GM06990 (cell line): ENCODE measurements at places on chromosomes 4 and X.
A peak's percentile ranks its signal among the peaks of the same experiment; 100 is the strongest.

DNA sequence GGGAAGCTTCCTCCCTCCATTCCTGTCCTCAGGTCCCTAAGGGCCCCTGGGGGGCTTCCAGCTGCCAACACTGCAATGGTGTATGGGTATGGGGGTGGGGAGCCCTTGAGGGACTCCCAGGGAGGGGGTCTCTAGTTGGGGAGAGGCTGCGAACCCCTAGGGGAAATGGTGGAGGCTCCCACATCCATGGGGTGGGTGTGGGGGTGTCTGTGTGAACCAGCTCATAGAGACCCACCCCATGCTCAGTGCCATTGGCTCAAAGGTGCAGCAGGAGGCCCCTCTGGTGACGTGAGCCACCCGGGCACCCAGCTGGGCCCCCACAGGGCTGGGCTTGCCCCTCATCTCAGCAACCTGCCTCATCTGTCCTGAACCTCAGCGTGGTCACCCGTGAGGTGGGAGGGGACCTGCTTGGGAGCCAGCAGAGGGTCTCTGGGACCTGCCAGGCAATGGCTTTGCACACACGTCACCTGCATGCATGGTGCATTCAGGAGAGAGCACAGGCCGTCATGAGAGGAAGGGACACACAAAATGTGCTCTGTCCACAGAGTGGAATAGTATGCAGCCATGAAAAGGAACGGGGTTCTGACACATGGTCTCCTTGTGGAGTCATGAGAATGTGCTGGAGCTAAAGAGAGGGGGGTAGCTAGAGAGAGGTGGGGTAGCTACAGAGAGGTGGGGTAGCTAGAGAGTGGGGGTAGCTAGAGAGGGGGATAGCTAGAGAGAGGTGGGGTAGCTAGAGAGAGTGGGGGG is 22.7 kb upstream of the PLCXD1 start:
- DNase-seq: no peak

- no peak for DNase-seq
These were observed 9.8 kb upstream of the ACOT9 start for GRCh38 chrX:23752740-23753415.

GRCh38 chr4:504076-504475 is 5.1 kb downstream of the PIGG start:
- no peak for DNase-seq

DNA sequence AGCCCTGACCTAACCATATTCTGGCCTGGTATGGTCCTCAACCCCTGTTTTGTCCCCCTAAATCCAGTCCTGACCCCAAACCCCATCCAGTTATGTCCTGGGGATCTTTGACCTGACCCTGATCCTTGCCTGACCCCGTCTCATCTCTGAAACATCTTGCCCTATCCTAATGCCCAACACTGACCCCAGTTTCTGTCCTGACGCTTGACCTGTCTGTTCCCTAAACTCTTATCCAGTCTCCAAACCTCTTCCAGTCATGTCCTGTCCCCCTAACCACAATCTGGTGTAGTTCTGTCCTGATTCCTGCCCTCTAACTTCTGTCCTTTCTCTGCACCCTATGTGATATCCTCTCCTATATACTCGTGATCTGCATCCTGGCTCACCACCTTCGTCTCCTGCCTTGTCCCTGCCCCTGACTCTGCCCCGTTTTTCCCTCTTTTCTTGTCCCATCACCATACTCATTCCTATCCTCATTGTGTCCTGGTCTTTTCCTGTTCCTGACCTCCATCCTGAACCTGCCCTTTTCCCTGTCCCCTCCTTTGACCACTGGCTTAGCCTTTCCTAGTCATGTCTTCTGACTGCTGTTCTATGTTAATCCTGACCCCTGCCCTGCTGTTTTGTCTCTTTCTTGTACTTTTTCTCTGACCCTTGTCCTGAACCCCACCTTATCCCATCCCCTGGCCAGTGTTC is 4.6 kb upstream of the CCDC120 start:
- DNase-seq: no peak

DNA sequence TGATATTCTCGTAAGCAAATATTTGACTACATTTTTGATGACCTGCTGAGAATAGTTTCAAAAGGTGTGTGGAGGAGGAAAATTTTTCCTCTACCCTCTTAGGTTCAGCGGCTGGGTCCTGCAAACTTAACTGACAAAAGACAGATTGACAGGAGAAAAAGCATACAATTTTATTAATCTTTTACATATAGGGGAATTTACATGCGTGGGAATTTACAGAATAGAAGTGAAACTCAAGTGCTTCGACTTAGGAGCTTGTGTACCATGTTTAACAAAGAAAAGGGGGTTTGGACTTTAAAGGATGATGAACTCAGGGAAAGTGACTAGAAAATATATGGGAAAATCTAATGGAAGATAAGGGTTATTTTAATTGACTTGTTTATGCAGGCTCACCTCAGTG is 2.5 kb downstream of the HERC6 start:
- DNase-seq: no peak

DNA sequence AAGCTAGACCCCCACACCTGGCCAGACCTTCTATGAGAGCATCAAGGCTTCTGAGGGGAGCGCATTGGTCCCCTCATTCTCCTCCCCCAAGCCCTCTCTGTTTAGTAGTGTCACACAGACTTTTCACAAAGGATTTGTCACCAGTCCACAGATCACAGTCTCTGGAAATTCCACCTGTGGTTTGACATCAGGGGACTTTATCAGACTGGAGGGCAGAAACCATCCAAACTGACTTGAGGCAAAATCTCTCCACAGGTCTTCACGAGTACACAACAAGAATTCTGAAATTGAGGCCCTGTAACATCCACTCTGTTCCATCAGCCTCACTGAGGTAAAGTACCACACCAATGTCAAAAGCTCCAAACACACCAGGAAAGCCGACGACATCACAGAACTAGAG is 112.5 kb downstream of the SH3KBP1 start:
- DNase-seq: no peak

DNA sequence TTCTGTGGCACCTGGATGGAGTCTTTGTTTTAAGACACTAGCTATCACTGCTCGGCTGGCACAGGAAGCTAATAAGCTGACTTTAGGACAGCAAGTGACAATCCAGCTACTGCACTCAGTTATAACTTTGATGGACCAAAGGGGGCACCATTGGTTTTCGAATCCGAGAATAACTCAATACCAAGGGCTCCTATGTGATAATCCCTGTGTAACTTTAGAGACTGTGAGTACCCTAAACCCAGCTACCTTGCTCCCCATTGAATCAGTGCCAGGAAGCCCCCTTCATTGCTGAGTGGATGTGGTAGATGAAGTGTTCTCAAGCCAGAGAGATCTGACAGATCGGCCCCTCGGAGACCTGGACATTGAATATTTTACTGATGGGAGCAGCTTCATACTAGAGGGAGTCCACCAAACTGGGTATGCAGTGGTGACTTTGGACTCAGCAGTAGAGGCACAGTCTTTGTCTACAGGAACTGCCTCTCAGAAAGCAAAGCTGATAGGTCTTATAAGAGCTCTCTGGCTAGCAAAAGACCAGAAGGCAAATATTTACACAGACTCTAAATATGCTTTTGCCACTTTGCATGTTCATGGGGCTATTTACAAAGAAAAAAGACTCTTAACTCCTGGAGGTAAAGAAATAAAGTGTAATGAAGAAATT is 35.5 kb upstream of the UGT2B7 start:
- no peak for DNase-seq

DNA sequence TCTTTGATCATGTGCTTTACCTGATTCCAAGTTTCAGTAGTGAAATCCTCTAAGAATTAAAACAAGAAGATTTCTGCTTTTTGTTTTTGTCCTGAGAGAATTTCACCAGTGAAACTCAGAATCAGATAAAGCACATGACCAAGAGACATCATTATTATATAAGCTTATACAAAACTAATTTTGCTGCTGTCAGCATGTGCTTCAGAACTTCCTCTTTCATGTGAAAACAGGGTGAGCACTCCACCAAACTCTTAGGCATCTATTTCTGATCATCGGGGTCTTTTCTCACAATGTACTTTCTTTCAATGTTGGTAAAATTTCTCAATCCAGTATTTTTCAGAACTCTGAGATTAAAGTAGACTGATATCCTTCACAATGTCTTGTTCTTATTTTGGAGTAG is 152.1 kb downstream of the SLC39A8 start:
- DNase-seq: no peak

- DNase-seq: no peak
These were observed 60.7 kb downstream of the HPGD start for GRCh38 chr4:174461466-174462106.

- DNase-seq: no peak
These were observed 317.5 kb upstream of the RASGEF1B start for GRCh38 chr4:81789158-81789557.

GRCh38 chrX:37644381-37645305 is 40.9 kb upstream of the XK start:
- no peak for DNase-seq

- no peak for DNase-seq
These were observed 96.9 kb downstream of the TMEM47 start for GRCh38 chrX:34560180-34560579.

- no peak for DNase-seq
These were observed 421 bp upstream of the PLAC1 start for GRCh38 chrX:134658760-134659023.

GRCh38 chr4:48375651-48376304 is 34.4 kb downstream of the SLAIN2 start:
- no peak for DNase-seq

GRCh38 chr4:42655921-42656678 is 805 bp downstream of the ATP8A1 start:
- DNase-seq: peak; percentile 76

- DNase-seq: no peak
These were observed 10.4 kb downstream of the CASK start for GRCh38 chrX:41912923-41913322.

DNA sequence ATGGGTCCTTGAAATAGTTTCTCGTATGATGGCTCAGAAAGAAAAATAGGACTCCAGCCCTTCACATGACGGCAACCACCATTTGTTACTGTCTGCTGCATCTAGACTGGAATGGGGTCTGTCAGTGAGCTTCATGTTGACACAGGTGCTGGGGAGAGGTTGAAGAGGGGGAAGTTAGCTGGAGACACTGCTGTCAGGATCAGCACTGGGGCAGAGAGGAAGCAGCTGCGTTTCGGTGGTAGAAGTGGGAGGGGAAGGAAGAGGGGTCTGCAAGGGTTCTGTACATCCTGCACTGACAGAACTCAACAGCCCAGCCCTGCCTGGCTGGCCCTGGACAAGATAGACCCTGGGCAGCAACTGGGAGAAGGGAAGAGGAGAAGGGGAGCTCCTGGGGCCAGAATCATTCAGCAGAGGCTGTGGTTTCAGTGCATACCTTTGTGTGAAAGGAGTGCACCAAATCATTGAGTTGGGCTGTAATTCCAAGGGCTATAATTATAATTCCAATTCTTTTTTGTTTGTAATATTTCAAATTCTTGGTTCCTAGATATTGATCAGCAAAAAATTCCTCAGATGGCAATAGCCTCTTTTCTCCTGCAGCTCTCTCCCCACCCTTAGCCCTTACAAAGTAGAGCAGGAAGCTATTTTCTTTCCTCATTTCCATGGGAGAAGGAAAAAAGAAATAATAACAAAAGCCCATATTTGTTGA is 119.4 kb upstream of the C1GALT1C1 start:
- peak; percentile 39 for DNase-seq

DNA sequence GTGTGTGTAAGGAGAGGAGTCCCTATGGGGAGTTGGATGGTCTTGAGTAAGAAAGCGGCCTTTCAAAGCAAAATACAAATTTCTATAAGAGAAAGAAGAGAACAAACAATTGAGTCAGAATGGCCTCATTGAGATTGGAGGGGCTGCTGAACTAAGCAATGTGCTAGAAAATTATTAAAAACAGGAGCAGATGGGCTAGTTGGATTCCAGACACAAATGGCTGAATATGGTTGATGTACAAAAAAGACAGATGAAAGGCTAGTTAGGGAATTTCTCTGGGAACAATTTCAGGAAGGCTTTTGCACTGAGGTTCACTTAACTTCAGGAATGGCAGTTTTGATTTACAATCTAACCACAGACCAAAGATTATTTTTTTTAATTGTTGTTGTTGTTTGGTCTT is 1806.8 kb upstream of the TENM3 start:
- DNase-seq: no peak

DNA sequence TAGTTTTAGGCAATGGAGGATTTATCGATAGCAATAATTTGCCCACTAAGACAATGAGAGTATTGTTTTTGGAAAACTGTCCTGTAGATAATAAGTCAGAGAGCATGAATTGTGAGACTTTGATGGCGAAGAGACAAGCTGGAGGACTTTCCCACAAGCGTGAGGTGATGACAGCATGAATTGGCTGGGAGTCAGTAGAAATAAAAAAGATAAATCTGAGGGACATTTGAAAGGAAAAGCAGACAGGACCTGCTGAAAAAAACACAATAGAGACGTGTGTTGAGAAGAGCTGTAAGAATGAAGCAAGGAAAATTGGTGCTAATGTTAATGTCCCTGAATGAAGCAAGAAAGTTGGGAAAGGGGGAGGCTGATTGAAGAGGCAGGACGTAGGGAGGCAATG is 233.5 kb downstream of the DCTD start:
- no peak for DNase-seq

GRCh38 chr4:84063619-84064018 is 435.5 kb downstream of the NKX6-1 start:
- DNase-seq: no peak

DNA sequence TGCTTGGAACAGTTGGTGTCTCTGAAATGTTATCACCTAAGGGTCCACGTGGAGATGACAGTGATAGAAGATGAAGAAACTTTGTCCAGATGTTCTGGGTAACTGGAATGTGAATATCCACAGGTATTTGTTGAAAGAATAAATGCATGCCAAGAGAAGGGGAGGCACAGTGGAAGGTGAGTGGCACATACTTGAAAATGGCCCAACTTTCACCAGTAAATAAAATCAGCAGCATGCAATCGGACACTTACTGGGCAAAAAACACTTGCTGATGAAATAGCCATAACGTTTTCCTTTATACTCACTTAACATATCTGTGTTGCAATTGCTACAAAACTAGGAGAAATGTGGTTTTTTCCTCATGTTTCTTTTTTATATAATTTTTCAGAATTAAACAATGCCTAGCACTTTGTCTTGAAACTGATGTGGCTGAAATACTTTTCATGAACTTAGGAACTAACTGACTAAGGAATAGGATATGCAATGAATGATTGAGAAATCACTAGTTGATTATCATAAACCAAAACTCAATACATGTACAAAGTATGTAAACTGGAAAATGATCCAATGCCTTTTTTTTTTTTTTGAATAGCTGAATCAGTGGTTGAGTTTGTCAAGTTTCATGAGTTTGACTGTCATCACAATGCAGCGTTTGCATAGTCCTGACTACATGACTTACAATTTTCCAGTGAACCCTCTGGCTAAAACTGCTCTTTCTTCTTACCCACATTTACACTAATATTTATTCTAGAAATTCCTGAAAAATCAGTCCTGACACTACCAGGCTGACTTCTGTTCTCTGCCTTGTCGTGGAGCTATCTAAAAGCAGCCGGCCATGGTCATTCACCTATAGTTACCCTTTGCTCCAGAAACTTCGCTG is 127.4 kb downstream of the CPE start:
- no peak for DNase-seq

- peak; percentile 22 for DNase-seq
These were observed 2.9 kb downstream of the ARHGAP4 start for GRCh38 chrX:153922932-153923857.

- no peak for DNase-seq
These were observed 61.4 kb upstream of the TRIM2 start for GRCh38 chr4:153142700-153143438.
